ENCODE measurements at places on chromosomes 1 and 21.

DNA sequence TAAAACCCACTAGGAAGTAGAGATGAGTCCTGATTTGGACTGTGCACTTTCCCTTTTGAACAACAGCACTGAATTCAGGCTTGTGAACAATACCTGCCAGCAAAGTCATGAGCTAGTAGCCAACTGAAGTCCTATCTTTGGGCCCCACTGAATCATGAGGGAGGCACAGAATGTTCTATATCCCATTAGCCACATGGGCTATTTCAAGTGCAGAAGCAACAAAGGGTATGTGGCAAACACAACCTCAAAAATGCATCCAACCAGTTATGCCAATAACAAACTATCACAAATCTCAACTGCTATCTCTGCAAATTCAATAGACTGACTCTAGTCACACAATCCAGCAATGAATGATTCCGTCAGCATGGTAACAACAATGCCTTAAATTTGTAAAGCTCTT, 276.0 kb downstream of the MRPL39 start:
- DNase-seq = no peak

GRCh38 chr1:51664421-51665240, 47.7 kb downstream of the OSBPL9 start:
- DNase-seq = no peak

DNA sequence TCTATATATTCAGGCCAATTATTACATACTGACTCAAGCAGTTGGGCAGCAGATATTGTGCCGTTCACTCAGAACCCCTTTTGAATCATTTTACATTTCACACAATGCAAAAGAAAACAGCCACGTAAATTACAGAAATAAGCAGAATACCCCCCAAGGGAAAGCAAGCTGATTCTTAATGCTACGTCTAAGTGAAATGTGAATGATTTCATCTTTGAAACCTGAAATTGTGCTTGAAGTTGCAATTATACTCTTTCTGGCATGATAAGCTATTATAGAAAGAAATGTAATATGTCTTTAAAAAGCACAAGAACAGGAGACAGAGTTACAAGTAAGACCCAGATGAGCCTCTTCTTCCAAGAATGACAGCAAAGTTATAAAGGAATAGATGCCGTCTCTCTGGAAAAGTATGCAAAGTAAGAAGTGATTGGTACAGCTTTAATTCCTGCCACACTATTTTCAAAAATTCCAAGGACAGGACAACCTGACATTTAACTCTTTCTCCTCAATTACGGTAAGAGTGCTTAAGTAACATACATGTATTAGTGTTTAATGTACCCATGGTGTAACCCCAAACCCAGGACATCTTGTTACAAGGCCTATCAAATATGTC, 891.5 kb upstream of the ADGRL2 start:
- DNase-seq = no peak

- no peak for DNase-seq
These were observed 62.7 kb upstream of the LRRC8D start for GRCh38 chr1:89758156-89758555.

DNA sequence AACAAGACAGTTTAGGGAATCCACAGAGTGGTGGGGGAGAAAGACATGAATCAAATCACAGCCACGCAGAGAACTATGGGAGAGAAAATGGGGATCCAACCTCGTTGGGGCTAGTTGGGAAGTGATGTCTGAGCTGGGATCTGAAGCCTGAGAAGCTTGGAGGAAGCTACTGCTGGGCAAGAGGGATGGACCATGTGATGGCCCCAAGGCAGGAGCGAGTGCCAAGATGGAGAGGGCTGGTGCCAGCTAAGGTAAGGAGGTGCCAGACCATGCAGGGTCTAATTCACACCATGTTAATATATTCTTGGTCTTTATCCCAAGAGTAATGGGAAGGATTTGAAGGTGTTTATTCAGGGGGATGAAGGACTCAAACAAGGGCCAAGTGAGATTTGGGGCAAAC, 18.2 kb upstream of the TCEA3 start:
- DNase-seq = no peak

GRCh38 chr1:172453153-172453545, 9.3 kb upstream of the PIGC start:
- DNase-seq = no peak

DNA sequence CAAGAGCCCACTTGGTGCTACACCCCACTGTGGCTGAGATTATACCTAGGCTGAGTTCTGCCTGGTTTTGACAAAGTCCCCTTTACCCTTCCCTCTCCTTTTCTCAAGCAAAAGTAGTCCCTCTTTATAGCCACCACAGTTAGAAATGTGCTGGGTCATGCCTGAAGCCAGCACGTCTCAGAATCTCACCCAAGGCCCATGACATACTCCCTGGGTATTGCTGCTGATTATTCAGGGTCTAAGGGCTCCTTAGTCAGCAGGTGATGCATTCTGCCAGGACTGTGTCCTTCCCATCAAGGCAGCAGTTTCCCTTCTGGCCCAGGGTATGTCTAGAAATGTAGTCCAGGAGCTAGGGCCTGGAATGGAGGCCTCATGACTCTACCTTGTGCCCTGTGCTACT, 67.3 kb upstream of the COX20 start:
- no peak for DNase-seq

GRCh38 chr1:155279268-155279667, 2.0 kb downstream of the HCN3 start:
- DNase-seq = no peak

- DNase-seq = no peak
These were observed 6.8 kb upstream of the LY9 start for GRCh38 chr1:160789051-160789701.

DNA sequence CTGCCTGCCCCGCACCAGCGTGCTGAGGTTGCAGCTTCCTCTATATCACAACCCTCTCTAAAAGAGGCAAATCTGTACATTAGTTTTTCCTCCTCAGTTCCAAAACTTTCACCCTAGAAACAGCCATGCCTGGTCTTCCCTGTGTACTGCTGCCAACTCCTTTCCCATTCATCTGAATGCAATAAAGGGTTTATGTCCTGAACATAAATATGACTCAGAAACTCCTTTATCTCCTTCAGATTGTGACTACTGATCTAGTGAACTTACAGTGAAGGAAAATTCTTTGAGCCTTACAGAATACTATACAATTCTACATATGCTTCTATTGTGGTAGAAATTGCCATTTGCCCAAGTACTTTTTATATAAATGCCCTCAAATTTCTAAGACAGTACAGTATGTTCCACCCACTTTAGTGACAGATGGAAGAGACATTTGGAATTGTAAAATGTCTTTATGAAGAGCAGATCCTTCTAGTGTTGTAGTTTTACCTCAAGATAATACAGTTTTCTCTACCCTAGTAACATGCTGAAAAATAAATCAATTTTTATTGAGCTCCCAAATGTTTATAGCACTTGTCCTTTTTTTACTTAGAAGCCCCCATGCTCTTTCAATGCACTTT, 345.1 kb upstream of the SNX7 start:
- DNase-seq = no peak

- no peak for DNase-seq
These were observed 5.9 kb downstream of the SAMD13 start for GRCh38 chr1:84307398-84307797.

DNA sequence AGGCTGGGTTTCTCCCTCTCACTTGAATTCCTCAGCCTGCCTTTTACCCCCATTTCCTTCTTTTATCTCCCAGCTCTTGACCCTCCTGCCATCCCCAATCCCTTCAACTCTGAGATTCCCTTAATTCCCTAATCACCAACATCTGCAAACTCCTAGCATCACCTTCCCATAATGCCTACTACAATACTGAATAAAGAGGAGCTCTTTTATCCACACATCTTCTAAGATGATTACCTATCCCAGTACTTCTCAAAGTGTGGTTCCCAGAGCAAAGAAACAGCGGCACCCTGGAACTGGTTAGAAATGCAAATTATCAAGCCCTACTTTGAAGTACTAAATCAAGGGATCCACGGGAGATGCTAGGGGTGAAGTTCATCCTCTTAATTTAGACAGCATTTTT, 21.2 kb upstream of the UBE2U start:
- DNase-seq = no peak

DNA sequence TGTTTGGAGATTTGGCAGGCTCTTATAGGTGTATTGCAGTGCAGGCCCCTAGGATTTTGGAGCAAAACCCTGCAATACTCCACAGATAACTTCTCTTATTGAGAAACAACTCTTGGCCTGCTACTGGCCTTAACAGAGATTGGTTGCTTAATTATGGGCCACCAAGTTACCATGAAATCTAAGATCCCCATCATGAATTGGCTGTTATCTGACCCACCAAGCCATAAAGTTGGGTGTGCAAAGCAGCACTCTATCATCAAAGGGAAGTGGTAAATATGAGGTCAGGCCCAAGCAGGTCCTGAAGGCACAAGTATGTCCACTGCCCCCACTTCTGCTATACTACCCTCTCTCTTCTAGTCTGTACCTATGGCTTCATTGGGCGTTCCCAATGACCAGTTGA, 130.0 kb upstream of the TNFSF4 start:
- no peak for DNase-seq

DNA sequence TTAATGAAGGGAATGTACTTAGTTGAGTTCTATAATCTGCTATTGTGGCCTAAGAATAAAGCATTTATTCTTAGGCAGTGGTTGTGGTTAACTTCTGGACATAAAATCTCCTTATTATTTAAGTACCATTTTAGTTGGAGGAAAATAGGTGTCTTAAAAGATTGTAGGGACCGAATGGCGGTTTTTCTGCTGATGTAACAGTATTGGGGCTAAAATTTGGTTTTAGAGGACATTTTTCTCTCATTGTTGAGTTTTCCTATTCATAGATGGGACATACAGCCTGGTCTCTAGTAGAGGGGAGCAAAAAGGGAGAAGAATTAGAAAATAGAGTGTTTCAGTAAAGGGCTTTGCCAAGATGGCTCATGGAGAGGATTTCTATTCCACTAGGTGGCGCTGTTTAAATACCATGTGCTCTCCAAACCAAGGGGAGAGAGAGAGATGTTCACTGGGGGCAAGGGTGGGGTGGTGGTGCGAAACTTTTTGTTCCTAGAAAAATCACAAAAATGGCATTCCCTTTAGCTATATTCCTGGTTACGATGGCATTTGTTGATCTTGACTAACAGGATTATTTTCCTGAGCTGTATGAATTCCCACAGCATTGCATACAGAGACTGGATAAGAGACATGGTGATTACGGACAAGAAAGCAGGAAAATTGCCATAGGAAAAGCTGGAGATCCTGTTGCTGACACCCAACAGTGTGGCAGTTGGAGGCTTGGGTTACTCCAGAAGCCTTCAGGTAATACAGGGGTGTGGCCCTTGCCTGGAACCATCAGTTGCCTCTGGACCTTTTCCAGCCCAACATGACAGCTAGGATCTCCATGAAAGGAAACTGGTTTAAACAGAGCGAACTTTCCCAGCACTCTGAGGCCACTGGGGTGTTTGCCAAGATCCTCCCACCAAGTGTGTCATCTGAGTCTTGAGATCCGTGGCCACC, 18.2 kb upstream of the FCGR2A start:
- peak; percentile 31 for DNase-seq

- DNase-seq = no peak
These were observed 23.8 kb downstream of the AJAP1 start for GRCh38 chr1:4678066-4678717.

- no peak for DNase-seq
These were observed 18.0 kb upstream of the OLIG1 start for GRCh38 chr21:33051925-33052324.

- no peak for DNase-seq
These were observed 30.7 kb upstream of the OPRD1 start for GRCh38 chr1:28781305-28781704.

DNA sequence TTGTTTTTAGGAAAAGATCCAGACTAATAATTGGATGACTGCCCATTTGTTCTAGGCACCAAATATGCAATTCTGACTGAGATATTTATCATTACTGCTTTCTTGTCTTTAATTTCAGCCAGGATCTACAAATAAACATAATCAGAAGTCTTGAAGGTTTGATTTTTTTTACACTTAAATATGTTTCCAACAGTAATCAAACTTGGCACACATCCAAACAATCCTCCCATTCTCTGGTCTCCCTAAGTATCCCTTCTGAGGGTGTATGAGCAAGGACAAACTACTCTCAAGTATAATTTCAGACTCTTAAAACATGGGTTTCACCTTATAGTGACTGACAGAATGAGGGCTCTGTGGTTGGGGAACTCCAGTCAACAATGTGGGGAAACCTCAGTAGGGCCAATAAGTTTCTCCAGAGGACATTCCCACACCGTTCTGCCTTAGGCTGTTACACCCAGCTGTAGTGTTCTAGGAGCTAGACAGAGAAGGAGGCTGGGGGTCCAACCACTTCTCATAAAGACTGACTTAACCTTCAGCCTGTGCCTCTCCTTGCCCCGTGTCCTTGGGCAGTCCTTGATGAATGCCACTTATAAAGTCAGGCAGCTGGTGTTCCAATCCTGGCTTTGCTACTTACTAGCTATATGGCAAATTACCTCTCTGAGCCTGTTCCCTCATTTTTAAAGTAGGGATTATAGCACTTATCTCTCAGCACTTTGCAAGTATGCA, 1.5 kb upstream of the PALMD start:
- no peak for DNase-seq

DNA sequence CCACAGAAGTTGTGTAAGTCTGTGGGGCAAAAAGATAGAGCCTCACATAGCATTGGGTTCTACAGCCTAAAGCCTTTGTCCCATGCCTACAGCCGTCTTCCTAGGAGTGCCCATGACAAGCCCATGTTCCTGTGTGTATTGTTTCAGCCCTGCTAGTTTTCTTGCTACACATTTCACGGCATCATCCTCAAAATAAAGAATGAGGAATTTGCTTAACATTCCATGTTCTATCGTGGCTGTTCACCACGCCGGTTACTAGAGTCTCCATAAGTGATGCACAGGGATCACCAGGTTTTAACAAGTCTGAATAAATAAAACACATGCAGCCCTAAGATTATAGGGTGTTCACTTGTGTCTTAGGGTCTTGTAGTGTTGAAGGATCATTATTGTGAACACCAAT, 87.4 kb upstream of the NGF start:
- DNase-seq = no peak

- no peak for DNase-seq
These were observed 47.0 kb upstream of the SLC2A1 start for GRCh38 chr1:43005460-43006361.

DNA sequence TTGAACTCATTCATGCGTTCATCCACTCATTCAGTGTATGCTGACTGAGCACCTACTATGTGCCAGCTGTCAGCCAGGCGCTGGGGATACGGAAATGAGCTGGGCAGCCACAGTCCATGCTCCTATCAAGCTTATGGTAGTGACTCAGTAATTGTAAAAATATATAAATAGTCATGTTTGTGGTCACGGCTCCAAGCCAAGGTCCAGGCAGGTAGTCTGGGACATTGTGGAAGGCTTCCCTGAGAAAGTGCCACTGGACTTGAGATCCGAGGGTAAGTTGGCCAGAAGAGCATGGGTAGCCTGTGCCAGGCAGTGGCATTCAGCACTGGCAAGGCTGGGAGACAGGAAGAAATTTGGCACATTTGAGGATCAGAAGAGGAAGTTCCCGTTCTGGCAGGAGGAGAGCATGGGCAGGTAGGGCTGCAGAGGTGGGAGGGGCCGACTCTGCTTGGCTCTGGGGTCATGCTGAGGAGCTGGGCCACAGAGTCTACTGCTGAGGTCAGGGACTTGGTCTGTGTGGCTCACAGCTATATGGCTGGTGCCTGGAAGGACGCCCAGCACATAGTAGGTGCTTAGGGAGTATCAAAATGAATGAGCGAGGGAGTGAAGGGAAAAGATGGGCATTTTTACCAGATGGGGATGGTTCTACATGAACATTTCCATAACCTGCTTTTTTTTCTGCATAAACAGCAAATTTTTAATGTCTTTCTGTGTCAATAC, 6.9 kb downstream of the PTPRF start:
- no peak for DNase-seq

Measured in AG09309 (cell line).